Activated naive CD8-positive, alpha-beta T cell treated with anti-CD3 and anti-CD28 coated beads, Interleukin-2, amount 50 U/mL, for 24 hours (primary cell): ENCODE measurements at places on chromosomes 4 and X.

GRCh38 chrX:66625525-66625924 is 13.4 kb downstream of the EDA2R start:
- DNase-seq, result no peak

DNA sequence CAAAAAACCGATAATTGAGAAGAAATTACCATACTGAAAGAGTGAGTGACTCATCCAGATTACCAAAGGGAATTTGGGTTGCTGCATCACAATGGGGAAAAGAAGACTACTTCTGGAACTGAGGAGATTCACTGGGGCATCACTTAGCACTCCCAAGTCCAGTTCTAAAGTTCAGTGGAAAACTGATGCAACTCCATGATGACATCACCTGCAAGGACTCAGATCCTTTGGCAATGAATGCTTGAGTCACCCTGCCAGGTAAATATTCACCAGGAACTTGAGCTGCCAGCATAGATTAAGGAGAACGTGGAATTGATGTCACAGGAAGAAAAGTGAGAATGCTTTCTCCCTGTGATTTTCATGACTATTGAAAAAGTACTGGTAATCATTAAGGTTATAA is 32.0 kb upstream of the SMIM10L2A start:
- DNase-seq, result no peak

GRCh38 chr4:167721617-167722486 is 370.5 kb upstream of the ANXA10 start:
- no peak for DNase-seq

- DNase-seq, result no peak
These were observed 168.8 kb upstream of the RBPJ start for GRCh38 chr4:26152056-26152455.

DNA sequence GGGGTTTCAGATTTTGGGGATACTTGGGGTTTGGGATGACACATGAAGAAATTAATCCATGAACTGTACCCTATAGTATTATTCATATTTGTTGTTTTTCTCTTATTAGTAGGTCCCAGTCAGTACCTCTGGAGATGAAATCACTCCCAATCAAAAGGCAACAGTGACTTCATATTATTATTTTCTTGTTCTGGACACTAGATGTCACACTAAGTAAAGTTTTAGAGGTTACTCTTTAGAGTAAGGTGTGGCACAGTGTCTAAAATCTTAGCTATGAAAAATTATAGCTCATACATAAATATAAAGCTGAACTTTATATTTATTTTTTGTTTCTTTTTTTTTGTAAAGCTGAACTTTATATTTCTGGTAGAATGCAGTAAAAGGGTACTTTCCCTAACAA is 35.1 kb downstream of the FAM114A1 start:
- DNase-seq, result no peak

- DNase-seq, result no peak
These were observed 98.9 kb upstream of the BLTP1 start for GRCh38 chr4:122053186-122053585.

GRCh38 chr4:153337686-153338085 is 6.8 kb upstream of the MND1 start:
- DNase-seq, result no peak

GRCh38 chr4:111807576-111807975 is 337.7 kb upstream of the FAM241A start:
- DNase-seq, result no peak

DNA sequence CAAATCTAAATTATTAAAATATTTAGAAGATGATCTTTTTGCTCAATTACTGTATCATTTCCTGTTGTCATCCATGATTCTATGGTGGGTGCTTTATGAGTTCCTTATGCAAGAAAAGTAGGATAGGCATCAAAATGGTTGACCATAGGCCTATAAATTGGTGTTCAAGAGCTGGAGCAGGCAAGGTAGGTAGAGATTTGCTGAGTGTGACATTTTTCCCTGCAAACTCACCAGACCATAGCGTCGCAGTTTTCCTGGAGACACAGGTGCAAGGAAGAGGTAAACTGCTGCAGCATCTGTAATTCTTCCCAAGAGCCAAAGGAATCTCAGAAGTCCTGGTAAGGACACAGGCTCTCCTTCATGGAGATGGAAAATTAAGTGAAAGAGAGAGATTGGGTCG is 33.7 kb upstream of the DCLK2 start:
- no peak for DNase-seq

DNA sequence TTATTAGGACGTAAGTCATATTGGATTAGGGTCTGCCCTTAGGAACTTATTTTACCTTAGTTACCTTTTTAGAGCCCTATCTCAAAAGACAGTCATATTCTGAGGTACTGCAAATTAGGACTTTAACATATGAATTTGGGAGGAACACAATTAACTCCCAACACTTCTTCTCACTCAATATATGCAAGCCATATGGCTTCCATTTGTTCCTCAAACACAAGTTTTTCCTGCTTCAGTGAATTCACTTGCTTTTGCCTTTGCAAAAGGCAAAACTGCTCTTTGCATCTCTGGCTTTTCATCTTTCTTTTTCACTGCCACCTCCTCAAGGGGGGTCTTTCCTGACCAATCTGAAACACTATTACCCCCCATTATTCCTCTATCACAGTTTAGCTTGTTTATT is 220.3 kb downstream of the KCTD8 start:
- no peak for DNase-seq

GRCh38 chr4:153079857-153080391 is 124.3 kb upstream of the TRIM2 start:
- no peak for DNase-seq

GRCh38 chr4:127364911-127365310 is 267.8 kb upstream of the INTU start:
- DNase-seq, result no peak

GRCh38 chr4:4831825-4832224 is 27.6 kb upstream of the MSX1 start:
- no peak for DNase-seq

DNA sequence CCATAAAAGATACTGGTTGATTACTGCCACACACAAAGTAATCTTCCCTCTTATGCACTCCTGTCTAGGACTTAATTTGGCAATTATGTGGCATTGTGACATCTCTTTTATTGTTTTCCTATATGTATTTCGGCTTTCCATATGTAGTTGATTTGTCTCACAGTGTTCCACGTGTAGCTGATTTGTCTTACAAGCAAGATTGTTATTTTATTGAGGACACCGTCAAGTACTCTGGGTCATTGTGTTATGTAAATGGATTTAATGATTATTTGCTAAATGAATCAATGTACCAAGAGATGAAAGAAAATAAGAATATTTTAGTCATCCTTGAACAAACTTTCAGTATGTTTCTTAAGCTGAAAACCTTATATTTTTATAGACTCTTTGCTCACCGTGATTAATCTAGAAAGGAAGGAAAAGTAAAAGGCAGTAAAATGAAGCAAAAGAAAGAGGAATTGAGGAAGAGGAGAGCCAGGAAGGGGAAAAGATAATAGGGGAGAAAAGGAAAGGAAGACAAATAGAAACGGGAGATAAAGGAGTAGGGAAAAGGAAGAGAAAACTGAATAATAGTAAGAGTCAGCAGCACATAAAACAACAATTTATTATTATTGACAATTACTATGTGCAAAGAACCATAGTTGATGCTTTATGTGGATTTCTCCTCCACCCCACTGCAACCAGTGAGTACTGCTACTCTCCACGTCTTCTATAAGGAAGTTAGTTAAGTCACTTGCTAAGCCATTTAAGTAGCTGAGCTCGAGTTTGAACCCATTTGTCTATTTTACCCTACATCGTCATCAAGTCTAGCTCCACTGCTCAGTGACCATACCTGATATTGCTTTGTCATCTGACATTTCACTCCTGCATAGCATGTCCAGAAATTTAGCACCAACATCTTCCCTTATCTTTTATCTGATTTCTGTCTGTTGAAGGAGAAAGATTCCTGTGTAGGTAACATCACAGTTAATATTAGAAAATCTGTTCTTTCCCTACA is 336.5 kb downstream of the BMPR1B start:
- no peak for DNase-seq

DNA sequence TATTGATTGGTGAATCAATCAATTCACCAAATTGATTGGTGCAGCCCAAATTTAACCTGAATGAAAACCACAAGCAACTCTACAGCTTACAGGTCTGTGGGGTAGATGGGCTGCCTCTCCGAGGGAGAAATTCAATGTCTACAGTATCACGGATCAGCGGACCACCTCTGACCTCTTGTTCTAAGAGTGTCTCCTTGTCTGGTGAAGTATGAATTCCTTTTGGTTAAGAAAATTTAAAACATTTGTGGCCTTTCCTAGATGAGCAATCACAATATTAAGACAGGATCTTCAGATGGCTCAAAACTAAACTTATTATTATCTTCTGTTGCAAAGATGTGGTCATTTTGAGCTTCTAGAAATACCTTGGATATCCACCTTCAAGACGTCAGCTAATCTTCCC is 153.3 kb downstream of the IL15 start:
- DNase-seq, result no peak

- DNase-seq, result no peak
These were observed 2363.1 kb downstream of the ARAP2 start for GRCh38 chr4:33881176-33881575.

DNA sequence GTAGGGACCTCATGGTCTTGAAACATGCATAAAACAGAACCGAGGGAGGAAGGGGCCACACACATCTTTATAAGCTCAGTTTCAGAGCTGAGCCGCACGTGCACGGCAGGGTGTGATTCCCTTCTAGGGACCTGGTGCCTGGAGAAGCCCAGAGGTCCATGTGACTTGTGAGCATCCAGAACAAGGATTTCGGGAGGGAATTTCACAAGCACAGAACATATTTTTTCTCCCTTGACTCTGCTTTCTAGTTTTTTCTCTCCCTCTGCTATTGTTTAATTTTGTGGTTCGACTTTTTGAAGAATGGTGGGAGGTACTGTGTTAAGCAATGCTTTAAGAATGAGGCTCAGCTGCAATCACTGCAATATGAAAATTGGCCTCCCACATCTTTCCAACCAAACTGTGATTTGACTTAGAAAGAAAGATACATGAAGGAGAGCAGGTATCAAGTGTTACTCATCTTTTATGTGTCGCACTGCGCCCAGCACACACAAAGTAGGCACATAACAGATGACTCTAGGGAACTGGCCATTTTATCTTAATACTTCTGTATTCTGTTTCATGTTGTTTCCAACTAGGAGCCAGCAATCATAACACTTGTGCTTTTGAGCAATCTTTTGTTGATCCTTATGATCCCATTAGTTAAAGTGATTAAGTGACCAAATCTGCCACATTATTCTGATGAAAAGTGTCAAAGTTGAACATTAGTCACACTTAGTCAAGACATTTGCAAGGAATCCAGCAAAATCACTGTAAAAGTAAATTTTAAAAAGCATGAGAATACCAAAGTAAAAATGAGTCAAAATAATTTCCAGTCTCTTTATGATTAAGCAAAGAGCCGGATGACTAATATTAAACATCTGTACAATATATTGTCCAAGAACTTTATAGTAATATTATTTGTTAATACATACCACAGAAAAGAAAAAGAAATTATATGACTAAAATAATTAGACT is 86.4 kb downstream of the SHISA3 start:
- no peak for DNase-seq

GRCh38 chr4:52751487-52751911 is 274 bp upstream of the ERVMER34-1 start:
- no peak for DNase-seq

DNA sequence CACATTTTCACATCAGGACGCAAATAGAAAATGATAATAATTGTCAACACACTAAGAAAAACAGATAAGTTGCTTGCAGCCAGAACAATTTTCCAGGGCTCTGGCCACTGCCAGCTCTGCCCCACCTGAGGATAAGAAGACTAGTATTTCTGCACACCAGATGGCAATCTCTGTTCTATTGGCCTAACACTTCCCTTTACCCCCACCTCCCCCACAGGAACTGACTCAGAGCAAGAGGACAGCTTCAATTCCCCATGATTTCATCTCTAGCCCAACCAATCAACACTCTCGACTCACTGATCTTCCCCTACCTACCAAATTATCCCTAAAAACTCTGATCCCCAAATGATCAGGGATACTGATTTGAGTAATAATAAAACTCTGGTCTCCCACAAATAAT is 164.0 kb downstream of the SMARCA1 start:
- no peak for DNase-seq

- DNase-seq, result no peak
These were observed 10.7 kb downstream of the USP9X start for GRCh38 chrX:41095908-41096307.

DNA sequence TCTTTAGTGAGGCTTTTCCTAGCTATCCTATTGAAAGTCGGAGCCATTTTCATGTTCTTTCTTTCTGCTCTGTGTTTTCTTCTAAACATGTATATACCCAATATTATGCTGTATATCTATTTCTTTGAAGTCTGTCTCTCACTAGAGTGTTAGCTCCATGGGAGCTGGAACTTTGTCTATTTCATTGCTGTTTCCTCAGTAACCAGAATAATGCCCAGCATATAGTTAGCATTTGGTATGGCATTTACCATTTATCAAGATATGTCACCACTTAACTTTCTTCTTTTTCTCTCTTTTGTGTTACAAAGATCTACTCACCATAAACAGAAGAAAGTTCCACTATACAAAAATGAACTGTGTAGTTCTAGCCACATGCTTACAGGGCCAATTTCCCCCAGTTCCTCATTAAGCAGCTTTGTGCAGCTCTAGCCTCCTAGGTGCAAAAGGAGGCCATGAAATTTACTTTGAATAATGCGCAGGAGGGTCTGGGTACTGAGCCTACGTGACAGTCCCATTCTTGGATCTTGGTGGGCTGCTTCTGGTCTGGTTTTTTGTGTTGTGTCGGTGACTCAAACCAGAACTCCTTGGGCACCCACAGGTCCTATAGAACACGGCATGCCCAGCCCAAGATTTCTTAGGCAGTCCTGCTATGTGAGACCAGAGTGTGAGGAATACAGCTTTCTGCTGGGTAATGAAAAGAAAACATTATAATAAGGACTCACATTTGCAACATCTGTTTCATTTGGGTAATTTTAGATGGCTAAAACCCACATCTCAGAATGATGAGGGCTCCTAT is 302.3 kb upstream of the IGFBP7 start:
- no peak for DNase-seq

DNA sequence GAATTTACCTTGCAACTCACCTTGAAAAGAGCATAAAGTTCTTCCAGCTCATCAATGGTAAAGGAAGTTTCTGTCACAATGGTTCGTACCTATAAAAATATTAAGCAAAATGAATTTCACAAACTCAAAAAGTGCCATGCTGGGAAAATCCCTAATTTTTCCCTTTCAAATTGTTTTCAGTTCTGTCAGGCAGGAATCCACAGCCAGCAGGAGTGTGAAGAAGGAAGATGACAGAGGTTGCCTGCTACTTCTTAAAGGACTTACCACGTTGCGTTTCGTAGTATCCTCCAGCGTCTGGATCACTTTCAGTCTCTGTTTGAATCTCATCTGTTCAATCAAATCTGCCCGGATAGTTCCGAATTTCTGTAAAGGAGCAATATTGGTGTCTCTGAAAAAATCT is 70.3 kb upstream of the UCP1 start:
- no peak for DNase-seq

GRCh38 chr4:70505151-70505748 is 13.1 kb upstream of the AMTN start:
- peak; percentile 60 for DNase-seq

DNA sequence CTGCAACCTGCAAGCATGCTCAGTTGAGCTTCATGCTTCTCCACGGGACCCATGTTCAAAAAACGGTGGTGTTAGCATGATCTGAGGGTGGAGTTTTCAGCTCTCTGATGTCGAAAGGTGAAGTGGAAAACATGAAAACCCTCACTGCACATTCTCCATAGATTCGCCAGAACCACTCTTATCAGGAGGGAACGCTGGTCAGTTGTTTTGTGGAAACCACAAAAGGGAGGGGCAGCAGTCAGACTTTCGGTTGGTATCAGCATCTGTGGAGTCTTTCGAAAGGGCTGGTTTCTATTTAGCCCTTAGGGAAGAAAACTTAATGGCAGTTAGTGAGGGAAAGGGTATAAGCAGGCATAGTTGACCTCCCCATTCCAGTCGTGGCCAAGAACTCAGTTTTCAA is 12.6 kb downstream of the PPA2 start:
- DNase-seq, result no peak
